ENCODE measurements at places on chromosomes 11 and 22.

DNA sequence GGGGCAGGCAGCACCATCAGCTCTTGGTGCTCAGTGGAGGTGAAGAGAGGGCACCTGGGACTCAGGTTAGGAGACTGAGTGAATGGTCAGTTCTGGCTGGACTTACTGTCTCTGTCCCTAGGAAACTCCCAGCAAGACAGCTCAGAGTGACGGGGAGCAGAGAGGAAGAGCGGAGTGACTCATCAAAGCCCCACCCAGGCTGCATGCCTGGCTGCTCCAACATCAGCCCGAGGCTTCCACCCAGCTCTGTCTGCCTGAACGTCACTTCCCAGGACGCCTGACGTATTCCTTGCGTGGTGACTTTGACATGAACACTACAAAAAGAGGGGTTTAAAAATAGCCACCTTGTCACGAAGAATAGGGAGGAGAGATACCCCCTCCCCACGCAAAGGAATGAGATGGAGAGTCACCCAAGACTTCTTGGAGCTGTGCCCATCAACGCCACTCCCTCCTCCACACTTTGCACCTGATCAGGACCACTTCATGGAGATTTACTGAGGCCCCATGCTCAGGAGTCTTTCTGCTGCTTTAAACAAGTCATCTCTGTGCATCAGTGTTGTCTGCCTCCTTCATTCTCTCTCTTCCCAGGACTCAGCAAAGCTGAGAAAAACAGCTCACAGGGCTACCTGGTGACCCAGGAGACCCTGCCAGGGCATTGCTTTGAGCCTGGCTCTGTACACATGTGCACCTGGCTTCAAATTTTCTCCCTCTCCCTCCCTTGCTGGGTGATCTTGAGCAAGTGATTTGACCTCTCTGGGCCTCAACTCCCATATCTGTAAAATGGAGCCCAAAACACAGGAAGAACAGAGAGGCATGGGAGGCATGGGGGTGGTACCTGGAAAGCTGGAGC, 83.1 kb downstream of the MN1 start:
- DNase-seq = no peak

DNA sequence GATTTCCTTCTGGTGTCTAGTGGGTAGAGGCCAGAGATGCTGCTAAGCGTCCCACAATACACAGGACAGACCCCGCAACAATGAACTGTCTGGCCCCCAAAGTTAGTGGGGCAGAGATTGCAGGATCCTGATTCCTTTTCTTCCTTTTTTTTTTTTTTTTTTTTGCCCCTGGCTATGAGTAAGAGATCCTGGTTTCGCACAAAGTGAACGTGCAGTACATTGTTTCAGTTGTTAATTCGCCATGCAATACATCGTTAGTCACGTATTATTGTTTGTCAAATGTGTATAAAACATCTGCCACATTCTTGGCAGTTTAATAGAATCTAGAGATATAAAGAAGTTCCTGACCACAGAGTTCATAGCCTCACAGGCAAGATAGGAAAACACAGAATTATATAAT, 20.2 kb downstream of the ST3GAL4 start:
- DNase-seq = no peak

- no peak for DNase-seq
These were observed 15.1 kb upstream of the SMIM38 start for GRCh38 chr11:69140635-69141034.

DNA sequence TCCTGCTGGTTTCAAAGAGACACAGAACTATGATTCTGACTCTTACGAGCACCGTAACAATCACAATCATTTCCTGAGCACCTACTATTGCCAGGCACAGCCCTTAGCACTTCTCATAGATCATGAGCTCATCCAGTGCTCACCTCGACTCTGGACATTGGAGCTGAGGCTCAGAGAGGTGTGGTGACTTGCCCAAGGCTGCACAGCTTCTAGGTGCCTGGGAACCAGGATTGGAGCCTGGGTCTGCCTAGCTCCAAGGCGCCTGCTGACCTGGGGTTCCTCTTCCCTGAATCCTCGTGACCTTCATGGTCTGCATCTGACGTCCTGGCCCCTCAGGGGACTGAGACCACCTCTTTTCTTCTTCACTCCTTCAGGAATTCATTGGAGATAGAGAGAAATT, 50.6 kb upstream of the CRYBB3 start:
- DNase-seq = no peak

- DNase-seq = no peak
These were observed 37.7 kb upstream of the MMP12 start for GRCh38 chr11:102912482-102912830.

- no peak for DNase-seq
These were observed 975 bp upstream of the MDK start for GRCh38 chr11:46380340-46381047.

- DNase-seq = no peak
These were observed 66.0 kb upstream of the TIMP3 start for GRCh38 chr22:32735526-32735925.

DNA sequence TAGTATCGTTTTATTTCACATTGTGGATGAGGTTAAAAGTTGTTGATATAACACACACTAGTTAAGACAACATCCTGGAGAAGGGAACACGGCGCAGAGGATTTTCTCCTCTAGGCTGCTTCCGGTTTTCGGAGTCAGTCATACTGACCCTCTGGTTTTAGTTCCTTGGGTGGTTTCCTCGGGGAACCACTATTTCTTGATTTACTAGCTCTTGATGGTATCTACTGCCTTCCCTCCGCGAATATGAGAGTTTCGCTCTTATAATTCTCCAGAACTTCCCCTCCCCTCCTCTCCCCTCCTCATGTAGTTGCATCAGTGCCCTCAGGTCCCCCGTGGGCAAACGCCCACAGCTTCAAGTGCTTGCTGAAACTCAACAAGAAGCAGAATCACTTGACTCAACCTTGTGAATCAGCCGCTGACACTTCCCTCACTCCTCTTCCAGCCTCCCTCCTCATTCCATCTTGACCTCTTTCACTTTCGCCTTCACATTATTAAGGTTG, 15.9 kb upstream of the APOBEC3A start:
- DNase-seq = no peak

DNA sequence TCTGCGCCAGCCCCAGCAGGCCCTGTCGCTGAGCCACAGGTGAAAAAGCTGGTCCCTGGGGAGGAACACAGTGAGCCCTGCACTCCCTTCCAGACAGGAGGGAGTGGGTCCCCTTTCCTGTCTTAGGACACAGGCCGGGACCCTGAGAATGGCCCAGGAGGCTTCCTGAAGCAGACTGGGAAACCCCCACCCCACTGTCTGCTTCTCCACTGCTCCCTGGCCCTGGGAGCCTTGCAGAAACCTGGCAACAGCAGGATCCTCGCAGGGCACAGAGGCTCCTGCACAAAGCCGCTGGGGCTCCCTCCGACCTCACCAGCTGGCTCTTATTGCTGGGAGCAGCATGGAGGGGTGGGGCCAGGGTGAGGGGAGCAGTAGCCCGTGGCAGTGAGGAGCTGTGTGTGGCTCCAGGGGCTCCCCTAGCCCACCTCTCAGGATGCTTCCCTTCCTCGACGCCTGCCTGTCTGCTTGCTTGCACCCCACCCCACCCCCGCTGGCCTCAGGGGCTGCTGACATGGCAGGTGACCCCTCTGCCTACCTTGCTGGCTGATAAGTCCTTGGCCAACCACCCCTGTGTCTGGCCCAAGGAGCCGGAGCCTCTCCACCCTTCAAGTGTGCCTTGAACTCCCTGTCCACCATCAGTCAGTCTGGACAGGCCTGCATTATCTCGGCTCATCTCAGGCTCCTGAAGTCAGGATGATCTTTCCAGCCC, 72.1 kb upstream of the KCNQ1OT1 start:
- DNase-seq = no peak

GRCh38 chr11:9076046-9076445, 15.4 kb downstream of the SCUBE2 start:
- no peak for DNase-seq

- no peak for DNase-seq
These were observed 52.5 kb downstream of the CD6 start for GRCh38 chr11:61023966-61024295.

DNA sequence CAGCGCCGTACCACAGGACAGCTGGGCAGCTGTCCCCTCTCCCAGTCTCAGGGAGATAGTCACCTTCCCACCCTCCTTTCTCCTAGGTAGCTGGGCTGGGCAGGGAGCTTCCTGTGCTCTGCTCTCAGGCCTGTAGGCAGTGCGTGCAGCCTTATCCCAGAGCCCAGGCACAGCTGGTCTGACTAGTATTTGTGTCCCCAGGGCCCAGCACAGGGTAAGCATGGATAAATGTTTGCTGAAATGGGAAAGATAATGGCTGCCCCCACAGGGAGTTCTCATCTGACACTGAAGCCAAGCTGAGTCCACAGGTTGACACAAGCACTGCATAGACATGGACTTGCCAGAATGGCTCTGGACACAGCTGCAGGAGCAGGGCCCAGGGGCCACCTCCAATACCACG, 9.8 kb downstream of the SLC15A3 start:
- DNase-seq = no peak

Data from cerebellum (tissue), 4 donors.